DND-41 (cell line): ENCODE measurements at places on chromosomes 2 and 18.

DNA sequence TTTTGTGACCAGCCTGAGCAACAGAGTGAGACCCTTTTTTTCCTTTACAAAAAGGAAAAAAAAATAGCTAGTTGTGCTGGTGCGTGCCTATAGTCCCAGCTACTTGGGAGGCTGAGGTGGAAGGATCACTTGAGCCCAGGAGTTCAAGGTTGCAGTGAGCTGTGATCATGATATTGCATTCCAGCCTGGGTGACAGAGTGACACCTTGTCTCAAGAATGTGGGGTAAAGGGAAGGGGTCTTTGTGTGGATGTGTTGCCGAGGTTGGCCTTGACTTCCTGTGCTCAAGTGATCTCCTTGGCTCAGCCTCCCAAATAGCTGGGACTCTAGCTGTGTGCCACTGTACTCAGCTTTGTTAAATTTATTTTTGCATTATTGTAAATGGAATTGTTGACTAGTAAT lies 120.6 kb downstream of the ZNF407 start:
- no peak for DNase-seq
- H3K4me1 ChIP-seq, result no peaks in the 10 kb centered on the region
- H3K4me3 ChIP-seq, result no peak overlapping the region
- no peaks in the 10 kb centered on the region for H3K36me3 ChIP-seq
- no peak overlapping the region for H3K27ac ChIP-seq

- peaks cover 48% of the 10 kb centered on the region for H3K4me1 ChIP-seq
- H3K27me3 ChIP-seq, result no peaks in the 10 kb centered on the region
- H3K36me3 ChIP-seq, result no peaks in the 10 kb centered on the region
- H3K27ac ChIP-seq, result peak overlapping the region; percentile 75
Observed at GRCh38 chr2:128498589-128498988, 179.9 kb upstream of the HS6ST1 start.

DNA sequence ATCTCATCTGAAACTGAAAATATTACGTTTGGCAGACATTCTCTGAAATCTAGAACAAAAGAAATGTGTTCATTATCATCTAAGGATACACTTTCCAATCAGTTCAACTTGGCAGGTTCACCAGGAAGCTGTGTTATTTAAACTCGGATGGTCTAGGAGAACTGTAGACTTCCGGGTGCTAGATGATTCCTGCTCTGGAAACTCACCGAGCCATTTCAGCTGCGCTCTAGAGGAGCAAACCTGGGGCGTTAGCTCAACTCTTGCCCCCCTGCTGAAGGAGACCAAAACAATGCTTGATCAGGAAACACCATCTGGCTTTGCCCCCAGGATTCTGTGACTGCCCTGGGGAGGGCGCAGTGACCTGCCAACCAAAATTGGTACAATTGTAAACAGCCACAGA lies 22.9 kb downstream of the MLPH start:
- no peaks in the 10 kb centered on the region for H3K27me3 ChIP-seq
- no peak overlapping the region for H3K4me3 ChIP-seq
- no peaks in the 10 kb centered on the region for H3K4me1 ChIP-seq
- H3K36me3 ChIP-seq, result no peaks in the 10 kb centered on the region
- H3K27ac ChIP-seq, result no peak overlapping the region

- no peaks in the 10 kb centered on the region for H3K27me3 ChIP-seq
- H3K36me3 ChIP-seq, result no peaks in the 10 kb centered on the region
- H3K27ac ChIP-seq, result no peak overlapping the region
Observed at GRCh38 chr2:62482558-62483352, 23.2 kb downstream of the TMEM17 start.

- no peaks in the 10 kb centered on the region for H3K4me1 ChIP-seq
- no peak overlapping the region for H3K4me3 ChIP-seq
- H3K27me3 ChIP-seq, result no peaks in the 10 kb centered on the region
- no peaks in the 10 kb centered on the region for H3K36me3 ChIP-seq
Observed at GRCh38 chr2:19614066-19614465, 255.6 kb upstream of the OSR1 start.

GRCh38 chr2:75619956-75620740 lies 26.4 kb upstream of the MRPL19 start:
- H3K4me1 ChIP-seq, result no peaks in the 10 kb centered on the region
- no peak overlapping the region for H3K27ac ChIP-seq
- H3K4me3 ChIP-seq, result no peak overlapping the region
- no peaks in the 10 kb centered on the region for H3K27me3 ChIP-seq

- H3K27me3 ChIP-seq, result no peaks in the 10 kb centered on the region
- no peaks in the 10 kb centered on the region for H3K36me3 ChIP-seq
- H3K4me1 ChIP-seq, result no peaks in the 10 kb centered on the region
- no peak for DNase-seq
Observed at GRCh38 chr2:229419158-229419557, 148.1 kb upstream of the PID1 start.

GRCh38 chr2:169086893-169087467 lies 17.6 kb downstream of the DHRS9 start:
- no peak for DNase-seq
- peaks cover 3% of the 10 kb centered on the region for H3K27me3 ChIP-seq
- H3K36me3 ChIP-seq, result no peaks in the 10 kb centered on the region
- no peaks in the 10 kb centered on the region for H3K4me1 ChIP-seq
- no peak overlapping the region for H3K27ac ChIP-seq

- no peaks in the 10 kb centered on the region for H3K27me3 ChIP-seq
- no peaks in the 10 kb centered on the region for H3K4me1 ChIP-seq
- no peak overlapping the region for H3K4me3 ChIP-seq
Observed at GRCh38 chr2:191376981-191377629, 131.9 kb downstream of the MYO1B start.

GRCh38 chr2:101486258-101486701 lies 11.4 kb upstream of the RFX8 start:
- H3K27me3 ChIP-seq, result no peaks in the 10 kb centered on the region
- H3K36me3 ChIP-seq, result no peaks in the 10 kb centered on the region
- peaks cover 11% of the 10 kb centered on the region for H3K4me1 ChIP-seq

DNA sequence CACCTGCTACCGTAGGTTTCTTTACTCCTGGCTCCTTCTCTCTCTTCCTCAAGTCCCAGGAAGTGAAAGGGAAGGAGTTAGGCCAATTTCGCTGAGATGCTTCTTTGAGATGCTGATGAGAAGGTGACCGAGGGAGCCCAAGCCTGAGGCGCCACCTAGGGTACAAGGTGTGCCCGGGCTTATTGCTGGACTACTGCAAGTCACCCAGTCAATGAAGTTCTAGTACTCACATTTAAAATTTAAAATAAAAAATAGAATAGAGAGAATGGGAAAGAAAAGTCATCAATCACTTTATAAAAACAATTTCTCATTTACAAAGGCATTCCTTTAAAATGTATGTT lies 45.3 kb downstream of the ACAA2 start:
- no peak for DNase-seq
- no peak overlapping the region for H3K4me3 ChIP-seq
- H3K36me3 ChIP-seq, result no peaks in the 10 kb centered on the region
- peaks cover 2% of the 10 kb centered on the region for H3K27me3 ChIP-seq
- H3K27ac ChIP-seq, result no peak overlapping the region

GRCh38 chr2:207107551-207107950 lies 58.2 kb downstream of the KLF7 start:
- no peaks in the 10 kb centered on the region for H3K4me1 ChIP-seq
- DNase-seq, result no peak
- no peaks in the 10 kb centered on the region for H3K36me3 ChIP-seq
- no peak overlapping the region for H3K27ac ChIP-seq
- no peaks in the 10 kb centered on the region for H3K27me3 ChIP-seq
- no peak overlapping the region for H3K4me3 ChIP-seq

DNA sequence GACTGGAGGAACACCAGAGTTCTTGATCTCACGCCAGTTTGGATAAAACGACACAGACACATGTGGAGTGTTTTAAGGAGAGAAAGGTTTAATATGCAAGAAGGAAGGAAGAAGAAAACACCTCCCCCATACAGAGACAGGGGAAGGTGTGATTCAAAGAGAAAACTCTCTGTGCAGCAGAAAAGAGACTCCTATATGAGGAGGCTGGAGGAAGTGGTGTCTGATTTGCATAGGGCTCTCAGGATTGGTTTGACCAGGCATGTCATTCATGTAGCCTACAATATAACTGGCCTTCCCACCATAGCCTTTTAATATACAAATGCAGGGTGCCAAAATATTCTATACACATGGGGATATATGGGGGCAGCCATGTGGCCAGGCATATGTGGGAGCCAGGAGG lies 1386.5 kb downstream of the RPIA start:
- no peaks in the 10 kb centered on the region for H3K36me3 ChIP-seq
- H3K27ac ChIP-seq, result no peak overlapping the region
- no peaks in the 10 kb centered on the region for H3K27me3 ChIP-seq

- no peaks in the 10 kb centered on the region for H3K36me3 ChIP-seq
- no peaks in the 10 kb centered on the region for H3K27me3 ChIP-seq
- no peak overlapping the region for H3K27ac ChIP-seq
- H3K4me3 ChIP-seq, result no peak overlapping the region
Observed at GRCh38 chr18:7987284-7987976, 420.3 kb downstream of the PTPRM start.

DNA sequence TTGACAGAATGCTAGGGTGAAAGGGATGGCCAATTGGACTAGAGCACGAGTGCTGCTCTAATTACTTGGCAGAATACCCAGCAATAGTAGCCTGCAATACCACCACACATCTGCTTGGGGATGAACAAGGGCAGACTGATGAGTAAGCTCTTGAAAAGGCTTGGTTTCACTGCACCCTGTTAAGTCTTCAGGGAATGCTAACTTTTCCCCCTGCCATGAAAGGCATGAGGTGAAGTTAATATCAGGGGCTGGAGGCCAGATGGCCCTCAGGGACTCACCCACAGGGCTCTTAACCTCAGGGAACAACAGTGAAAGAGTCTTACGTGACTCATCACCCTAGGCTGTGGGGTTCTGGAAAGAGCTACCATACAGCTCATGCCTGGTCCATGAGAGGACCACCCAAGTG lies 51.7 kb upstream of the MYL1 start:
- H3K4me1 ChIP-seq, result no peaks in the 10 kb centered on the region
- no peaks in the 10 kb centered on the region for H3K27me3 ChIP-seq
- DNase-seq, result no peak
- no peak overlapping the region for H3K27ac ChIP-seq

GRCh38 chr2:14016289-14016955 lies 616.1 kb upstream of the LRATD1 start:
- no peaks in the 10 kb centered on the region for H3K36me3 ChIP-seq
- H3K4me3 ChIP-seq, result no peak overlapping the region
- no peaks in the 10 kb centered on the region for H3K27me3 ChIP-seq
- no peaks in the 10 kb centered on the region for H3K4me1 ChIP-seq

DNA sequence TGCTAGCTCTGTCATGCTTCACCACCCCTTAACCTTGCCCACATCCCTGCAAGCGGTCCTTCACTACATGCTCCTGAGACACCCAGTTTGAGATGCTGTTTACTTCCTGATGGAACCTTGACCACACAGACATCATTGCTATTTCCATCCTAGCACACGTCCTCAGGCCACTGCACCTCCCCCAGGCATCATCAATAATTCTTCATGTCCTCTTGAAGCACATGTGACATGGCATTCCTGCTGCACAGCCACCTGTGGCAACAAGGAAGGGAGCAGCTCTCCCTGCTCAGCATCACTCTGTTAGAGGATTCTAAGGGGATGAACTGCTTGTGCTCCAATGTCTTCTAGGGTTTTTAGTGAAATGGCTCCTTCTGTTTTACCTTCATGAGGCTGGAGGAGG lies 26.1 kb upstream of the ST3GAL5 start:
- no peak overlapping the region for H3K27ac ChIP-seq
- no peak overlapping the region for H3K4me3 ChIP-seq
- H3K4me1 ChIP-seq, result no peaks in the 10 kb centered on the region
- no peak for DNase-seq

DNA sequence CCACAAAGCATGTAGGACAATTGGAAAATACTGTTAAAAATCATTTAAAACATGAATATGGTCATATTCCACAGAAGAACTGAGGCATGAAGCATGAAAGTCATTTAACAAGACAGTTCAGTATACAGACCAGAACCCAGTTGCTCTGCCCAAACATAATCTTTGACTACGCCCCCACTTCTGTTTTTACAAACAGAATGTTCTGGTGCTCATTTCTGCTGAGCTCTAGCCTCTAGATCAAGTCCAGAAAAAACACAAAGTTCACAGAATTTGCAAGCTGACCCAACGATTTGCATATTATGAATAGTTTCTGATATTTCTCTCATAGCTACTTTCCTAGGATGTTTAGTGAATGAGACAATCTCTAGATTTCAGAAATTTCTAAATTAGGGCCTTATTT lies 424.9 kb downstream of the PID1 start:
- H3K27ac ChIP-seq, result no peak overlapping the region
- DNase-seq, result no peak
- H3K4me1 ChIP-seq, result no peaks in the 10 kb centered on the region
- no peaks in the 10 kb centered on the region for H3K36me3 ChIP-seq
- no peaks in the 10 kb centered on the region for H3K27me3 ChIP-seq
- H3K4me3 ChIP-seq, result no peak overlapping the region

DNA sequence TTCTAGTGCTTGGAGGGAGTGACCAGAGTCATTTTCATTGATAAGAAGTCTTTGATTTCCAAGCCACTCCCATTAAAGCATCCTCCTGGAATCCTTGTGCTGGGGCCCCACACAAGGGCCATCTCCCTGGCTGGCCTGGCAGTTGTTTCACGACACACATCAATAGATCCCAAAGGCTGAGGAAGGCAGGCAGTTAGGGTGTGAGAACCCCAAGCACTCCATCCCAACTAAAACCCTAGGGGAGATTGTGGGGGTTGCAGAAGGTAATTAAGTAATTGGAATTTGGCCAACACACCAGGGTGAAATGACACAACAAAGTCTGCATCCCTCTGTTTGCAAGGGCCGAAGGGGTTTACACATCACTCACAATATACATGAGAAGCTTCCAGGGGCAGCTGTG lies 578.1 kb upstream of the SYT4 start:
- no peaks in the 10 kb centered on the region for H3K36me3 ChIP-seq
- H3K27ac ChIP-seq, result no peak overlapping the region
- no peak overlapping the region for H3K4me3 ChIP-seq
- no peaks in the 10 kb centered on the region for H3K4me1 ChIP-seq
- no peaks in the 10 kb centered on the region for H3K27me3 ChIP-seq
- DNase-seq, result no peak

- no peak overlapping the region for H3K27ac ChIP-seq
- no peaks in the 10 kb centered on the region for H3K27me3 ChIP-seq
- H3K4me1 ChIP-seq, result no peaks in the 10 kb centered on the region
- no peaks in the 10 kb centered on the region for H3K36me3 ChIP-seq
- no peak overlapping the region for H3K4me3 ChIP-seq
Observed at GRCh38 chr2:29444150-29444549, 328.9 kb downstream of the CLIP4 start.
